Islet precursor cell (in vitro differentiated cells): ENCODE measurements at places on chromosomes 5 and 9.

- DNase-seq, result peak; percentile 87
Observed at GRCh38 chr5:147509710-147510651, at the start of gene DPYSL3. Gene DPYSL3 (minus strand): TSS chr5:147510068. CDS start chr5:147509858, 210 bp downstream.

DNA sequence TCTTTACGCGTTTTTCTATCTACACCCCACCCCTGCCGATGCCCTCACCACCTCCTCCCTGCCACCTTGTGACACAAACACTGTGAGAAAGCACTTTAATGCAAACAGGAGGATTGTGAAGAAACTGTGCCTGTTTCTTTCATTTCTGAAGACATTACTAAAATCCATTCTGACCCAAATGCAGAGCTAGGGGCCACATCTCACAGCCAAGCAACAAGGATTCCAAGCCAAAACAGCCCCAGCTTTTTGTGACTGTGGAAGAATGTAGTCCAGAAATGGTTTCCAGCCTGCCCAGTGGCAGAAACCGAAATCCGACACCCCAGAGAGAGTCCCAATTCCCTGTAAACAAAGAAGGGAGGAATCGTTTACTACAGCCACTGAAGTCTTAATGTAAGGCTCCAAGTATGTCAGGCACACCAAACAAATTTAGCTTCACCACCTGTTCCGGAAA is 190.9 kb downstream of the TTC39B start:
- peak; percentile 60 for DNase-seq

DNA sequence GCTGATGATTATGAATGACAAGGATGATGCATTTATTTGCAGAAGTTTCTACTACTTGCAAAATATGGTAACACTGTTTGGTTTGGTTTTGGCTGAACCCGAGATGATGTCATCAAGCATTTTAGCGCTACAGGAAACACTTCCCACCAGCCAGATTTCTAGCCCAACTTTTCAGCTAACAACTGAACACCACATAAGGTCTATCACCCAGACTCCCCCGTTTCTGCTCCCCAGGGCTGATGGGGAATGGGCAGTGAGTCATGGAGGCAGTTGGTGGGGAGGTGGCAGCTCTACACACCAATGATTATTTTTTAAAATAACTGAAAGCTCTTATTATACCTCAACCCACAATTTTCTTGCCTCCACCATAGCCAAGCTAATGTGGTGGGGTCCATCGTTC is 302.9 kb downstream of the CEMIP2 start:
- DNase-seq, result no peak

DNA sequence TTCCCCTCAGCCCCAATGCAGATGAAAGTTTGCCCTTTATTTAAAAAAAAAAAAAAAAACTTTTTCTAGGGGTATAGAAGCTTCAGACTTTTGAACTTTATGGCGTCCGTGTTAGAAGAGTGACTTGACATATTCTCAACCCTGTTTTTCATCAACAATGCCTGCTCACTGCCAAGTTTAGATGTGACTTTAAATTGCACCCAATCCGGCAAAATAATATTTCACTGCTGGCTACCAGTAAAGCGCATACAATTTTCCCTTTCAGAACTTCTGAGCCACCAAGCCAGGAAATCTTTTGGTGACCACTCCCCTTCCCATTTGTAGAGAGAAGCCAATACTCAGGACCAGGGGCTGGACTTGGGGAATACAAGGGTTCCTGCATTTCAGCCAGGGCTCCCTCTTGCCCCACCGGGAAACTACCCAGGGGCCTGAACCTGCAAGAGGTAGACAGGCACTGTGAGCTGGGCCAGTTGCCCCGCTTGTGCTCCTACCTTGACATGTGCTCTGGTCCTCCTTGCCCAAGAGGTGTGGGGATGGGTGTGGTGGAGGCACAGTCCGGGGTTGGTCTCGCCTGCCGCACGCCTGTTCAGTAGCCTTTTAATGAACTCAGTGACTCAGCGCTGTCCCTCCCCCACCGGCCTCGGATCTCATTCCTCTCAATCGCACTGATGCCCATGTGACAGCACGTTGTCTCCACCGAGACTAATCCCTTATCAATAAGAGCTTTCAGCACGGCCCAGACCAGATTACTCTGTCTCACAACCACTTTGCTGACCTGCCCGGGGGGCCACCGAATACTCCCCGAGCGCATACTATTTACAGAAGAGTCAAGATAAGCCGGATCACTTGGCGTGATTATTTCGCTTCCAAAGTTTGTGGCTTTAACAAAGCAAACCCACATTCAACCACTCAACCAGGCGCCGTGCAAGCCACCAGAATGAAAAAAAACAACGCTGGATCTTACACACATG is 226.4 kb downstream of the DCP2 start:
- peak; percentile 95 for DNase-seq

- DNase-seq, result peak; percentile 67
Observed at GRCh38 chr9:91166796-91167366, 194.8 kb downstream of the AUH start.

DNA sequence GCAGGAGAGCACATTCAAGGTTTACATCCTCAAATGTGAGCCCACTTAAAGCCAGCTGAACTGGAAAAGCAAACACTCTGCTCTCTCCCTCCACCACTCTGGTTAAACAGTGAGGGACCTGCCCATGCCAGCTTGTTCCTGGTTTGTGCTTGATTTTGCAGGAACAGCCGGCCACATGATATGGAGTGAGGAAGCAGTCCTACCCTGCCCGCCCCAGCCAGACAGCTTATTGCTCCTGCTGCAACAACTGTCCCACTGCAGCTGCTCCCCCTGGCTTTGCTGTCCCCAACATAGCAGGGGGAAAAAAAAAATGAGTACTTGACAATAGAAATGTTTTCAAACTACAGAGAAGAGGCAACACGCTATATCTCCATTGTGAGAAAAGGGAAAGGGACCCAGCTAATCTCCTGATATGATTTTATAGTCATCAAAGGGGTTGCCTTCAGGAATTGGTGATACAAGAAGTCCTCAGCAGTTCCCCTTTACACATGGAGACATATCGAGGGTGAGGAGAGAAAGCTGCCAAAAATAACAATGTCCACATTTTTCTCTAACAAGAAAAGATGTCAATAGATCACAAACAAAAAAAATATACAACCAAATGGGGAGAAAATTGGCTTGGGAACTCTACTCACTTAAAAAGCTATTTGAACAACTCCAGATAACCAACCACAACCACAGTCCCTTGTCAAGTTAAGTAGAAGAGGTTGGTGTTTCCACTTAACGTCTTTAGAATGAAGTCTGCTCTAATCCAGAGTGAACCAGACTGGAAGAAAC is 4.6 kb downstream of the MYO10 start:
- no peak for DNase-seq

- DNase-seq, result no peak
Observed at GRCh38 chr5:82551192-82551591, 273.0 kb upstream of the RPS23 start.

GRCh38 chr9:14956208-14956607 is 46.0 kb upstream of the FREM1 start:
- no peak for DNase-seq

- DNase-seq, result peak; percentile 50
Observed at GRCh38 chr9:127982912-127983311, 2.1 kb upstream of the EEIG1 start.

GRCh38 chr9:95450171-95451064 is 66.4 kb downstream of the PTCH1 start:
- DNase-seq, result peak; percentile 97

DNA sequence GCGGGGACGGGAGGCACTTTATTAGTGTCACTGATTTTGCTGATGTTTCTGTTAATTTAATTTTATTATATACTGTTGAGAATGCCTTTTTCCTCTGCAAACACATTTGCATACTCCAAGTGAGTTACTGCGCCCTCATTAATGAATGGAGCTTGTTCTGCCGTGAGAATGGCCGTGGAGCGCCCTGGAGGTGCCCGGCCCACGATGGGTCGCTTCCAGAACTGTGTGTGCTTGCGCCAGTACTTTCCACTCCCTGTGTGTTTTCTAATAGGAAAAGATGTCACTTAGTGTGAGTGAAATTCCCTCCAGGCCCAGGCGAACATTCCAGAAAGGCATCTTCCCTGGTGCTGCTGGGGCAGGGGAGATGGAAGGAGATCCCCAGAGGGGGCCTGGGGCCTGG is 30.1 kb downstream of the NDUFS6 start:
- DNase-seq, result no peak

GRCh38 chr5:169801324-169801777 is 164.3 kb downstream of the DOCK2 start:
- no peak for DNase-seq

DNA sequence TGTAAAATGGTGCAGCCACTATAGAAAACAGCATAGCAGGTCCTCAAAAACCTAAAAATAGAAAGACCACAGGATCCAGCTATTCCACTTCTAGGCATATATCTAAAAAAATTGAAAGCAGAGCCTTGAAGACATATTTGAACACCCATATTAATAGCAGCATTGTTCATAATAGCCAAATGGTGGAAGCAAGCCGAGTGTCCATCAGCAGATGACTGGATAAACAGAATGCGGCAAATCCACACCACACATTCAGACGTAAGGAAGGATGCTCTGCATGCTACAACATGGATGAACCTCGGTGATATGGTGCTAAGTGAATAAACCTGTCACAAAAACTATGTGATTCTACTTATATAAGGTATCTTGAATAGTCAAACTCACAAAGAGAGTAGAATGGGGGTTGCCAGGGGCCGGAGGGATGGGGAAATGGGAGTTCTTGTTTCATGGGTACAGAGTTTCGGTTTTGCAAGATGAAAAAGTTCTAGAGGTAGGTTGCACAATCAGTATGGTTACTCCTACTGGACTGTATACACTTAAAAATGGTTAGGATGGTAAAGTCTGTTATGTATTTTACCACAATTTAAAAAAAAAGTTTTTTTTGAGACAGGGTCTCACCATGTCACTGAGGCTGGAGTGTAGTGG is 17.1 kb upstream of the HSD17B3 start:
- DNase-seq, result no peak

DNA sequence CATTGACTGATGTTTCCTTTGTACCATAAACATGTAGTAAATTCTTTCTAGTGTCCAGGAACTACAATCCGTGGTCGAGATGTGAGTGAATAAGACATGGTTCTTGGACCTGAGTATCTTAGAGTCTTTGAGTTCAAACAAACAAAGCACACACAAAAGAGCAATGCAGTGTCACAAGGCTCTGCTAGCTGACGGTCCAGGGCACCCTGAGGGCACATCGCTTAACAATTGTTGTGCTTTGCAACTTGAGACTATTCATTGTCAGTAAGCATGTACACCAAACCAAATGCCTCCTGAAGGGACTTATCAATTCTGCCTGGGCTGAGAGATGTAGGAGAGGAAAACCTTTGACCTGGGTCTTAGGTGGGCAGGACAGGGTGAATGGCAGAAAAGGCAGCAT is 84.8 kb downstream of the CAMK4 start:
- peak; percentile 81 for DNase-seq

DNA sequence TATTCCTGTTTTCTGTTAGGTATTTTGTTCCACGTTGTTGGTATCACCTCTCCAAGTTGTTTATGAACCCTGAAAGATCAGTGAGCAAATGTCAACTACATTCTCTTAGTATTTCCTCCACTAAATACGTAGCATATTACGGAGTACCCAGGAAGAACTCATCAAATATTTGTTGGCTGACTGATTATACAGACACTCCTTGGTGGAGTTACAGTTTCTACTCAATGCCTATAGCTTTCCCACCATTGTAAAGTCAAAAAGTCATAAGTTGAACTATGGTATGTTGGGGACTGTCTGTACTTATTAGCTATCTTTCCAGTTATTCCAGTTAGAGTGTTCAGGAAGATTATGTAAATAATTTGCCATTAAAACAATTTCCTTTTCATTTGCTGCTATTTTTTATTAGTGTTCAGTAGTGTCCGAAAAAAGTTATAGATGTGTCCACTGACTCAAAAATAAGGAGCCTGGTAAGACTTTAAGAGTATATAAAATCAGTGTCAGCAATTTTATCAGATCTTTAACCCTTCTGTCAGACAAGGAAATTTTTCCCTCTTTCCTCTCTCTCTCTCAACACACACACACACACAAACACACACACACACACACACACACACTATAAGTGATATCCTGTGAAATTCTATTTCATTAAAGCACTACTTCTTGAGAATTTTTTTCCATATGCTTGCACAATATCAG is 6.8 kb upstream of the APBA1 start:
- no peak for DNase-seq

- DNase-seq, result no peak
Observed at GRCh38 chr9:83633676-83634075, 10.7 kb downstream of the IDNK start.

- DNase-seq, result no peak
Observed at GRCh38 chr5:41809128-41809527, 61.1 kb downstream of the OXCT1 start.

DNA sequence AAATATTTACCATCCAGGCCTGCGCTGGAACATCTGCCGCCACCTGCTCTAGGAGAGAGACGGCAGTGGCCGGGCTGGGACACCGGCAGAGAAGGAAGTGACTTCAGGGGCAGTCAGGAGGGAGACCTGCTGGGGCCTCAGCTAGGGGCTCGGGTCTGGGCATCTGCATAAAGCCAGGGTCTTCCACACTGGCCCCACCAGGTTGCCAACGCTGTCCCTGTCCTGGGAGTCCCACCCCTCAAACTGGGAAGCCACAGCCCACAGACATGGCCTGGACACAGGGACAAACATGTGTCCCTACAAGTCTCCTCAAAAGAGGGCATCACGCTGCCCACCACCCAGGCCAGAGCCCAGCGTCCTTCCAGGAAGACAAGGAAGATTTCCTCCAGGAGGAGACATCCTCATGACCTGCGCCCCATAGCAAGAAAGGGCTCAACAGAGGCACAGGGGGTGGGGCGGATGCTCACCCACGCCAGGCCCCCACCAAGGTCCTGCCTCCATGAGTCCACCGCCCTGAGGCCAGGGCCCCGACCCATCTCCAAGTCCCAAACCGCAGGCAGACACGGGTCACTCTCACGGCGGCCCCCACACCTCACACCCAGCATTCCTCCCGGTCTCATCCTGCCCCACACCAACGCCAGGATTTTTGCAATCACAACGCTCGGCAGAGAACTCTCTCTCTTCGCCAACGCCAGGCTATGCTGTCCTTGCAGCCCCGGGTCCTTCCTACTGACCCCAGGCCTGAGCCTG is 9.0 kb downstream of the VAV2 start:
- no peak for DNase-seq

DNA sequence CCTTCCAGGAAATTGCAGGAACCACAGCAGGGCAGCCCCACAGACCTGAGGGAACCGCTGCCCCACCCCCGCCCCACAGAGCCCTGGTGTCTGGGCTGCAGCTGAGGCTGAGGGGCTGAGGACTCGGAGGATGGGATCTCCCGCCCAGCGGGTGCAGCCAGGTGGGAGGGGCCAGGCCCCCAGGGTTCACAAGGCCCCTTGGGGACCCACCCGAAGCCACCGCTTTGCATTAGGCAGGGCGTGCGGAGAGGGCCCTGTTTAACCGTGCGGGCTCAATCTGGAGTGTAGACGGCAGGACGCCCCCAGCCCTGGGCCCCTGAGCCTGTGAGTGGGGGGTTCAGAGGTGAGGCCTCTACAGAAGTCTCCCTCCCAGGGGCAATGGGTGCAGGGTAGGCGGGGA is 10.8 kb downstream of the NOTCH1 start:
- no peak for DNase-seq

GRCh38 chr5:91212714-91213092 is 170.4 kb downstream of the ARRDC3 start:
- DNase-seq, result peak; percentile 71

DNA sequence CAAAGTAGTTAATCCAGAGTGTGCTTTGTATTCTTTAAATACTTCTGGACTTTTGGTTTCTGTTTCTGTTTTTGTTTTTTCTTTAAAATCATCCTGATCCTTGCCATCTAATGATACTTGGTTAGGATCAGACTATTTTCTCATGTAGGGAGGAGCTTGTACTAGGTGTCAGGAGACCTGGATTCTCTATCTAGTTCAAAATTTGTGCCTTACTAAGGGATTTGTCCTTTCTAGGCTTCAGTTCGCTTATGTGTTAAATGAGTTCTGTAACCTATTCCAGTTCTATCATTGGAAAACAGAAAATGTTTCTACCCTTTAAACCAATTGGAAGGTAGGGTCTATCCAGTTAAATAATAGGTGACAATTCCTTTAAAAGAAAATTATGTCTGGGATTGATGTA is 3.3 kb upstream of the MEF2C start:
- no peak for DNase-seq
